ENCODE measurements at places on chromosomes 1 and 21. TPM values are rescaled to one million over a fixed set of nuclear protein-coding genes. Genes with fewer than 3 reads are reported as not detected.

Gene CYP4Z1
- total RNA-seq = not detected

Gene KDM5B
- 43.5 TPM for total RNA-seq

Gene GNG4
- 2.3 TPM for total RNA-seq

DNA sequence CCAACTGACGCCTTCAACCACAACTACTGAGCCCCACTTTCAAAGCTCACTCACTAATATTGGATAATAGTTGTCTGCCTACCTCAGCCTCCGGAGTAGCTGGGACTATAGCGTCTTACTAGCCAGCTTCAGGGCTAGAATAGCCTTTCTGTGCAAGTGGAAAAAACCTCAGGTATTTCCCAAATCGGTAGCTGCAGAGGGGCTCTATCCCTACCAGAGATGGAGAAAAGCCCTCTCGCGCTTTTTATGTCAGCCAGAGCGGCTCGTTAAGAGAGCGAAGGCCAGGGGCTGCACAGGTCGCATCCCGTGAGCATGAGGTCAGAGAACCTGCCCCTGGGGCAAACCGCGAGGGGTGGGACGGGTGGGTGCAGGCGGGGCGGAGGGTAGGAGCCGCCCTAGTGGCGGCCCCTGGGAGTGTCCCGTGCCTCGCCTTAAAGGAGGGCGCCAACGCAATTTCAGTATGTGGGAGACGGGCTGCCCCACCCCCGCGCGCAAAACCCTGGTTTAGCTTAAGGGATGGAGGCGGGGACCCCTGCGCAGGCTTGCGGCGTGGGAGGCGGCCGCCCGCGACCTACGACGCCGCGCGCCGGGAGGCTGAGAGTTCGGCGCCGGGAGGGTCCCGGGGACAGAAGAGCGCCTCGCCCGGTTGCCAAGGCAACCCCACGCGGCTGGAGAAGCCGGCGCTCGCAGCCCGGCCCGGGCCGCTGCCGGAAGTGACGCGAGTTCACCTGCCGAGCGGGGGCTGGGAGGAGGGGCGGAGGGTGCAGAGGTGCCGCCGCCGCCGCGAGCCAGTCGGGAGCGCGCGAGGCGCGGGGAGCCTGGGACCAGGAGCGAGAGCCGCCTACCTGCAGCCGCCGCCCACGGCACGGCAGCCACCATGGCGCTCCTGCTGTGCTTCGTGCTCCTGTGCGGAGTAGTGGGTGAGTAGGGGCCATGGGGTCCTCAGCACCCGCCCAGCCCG is at the start of gene CXADR:
Gene CXADR, plus strand, starts transcription at position 791 of the 961 bp plus-strand sequence. Its CDS starts 87 bp downstream, at position 878.
- H3K27ac ChIP-seq = no peak within 1 kb of the TSS
- peaks cover 19% of the 10 kb centered on the region for H3K4me1 ChIP-seq
- peak; percentile 42 for DNase-seq
- H3K27me3 ChIP-seq = peaks cover 35% of the 10 kb centered on the region

- no peak overlapping the region for H3K27ac ChIP-seq
- H3K36me3 ChIP-seq = no peaks in the 10 kb centered on the region
- H3K27me3 ChIP-seq = no peaks in the 10 kb centered on the region
- no peak for DNase-seq
Measured at GRCh38 chr1:238485912-238486209, 595.1 kb upstream of the ZP4 start.

DNA sequence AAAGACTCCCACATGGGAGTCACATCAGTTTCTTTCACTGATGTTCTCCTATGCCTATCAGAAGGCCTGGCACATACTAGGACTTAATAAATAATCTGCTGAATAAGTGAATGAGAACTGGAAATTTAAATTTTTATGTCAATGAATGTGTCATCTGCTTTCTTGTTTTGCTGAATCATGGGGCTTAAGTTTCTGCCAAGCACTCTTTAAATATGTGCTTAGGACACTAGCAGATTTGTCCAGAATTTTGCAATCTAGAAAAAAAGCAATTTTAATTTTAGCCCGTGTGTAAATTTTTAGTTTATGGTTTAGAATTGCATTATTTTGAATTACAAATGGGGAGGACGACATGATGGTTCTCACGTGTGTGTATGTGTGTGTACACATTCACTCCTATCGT is 803.1 kb downstream of the USP25 start:
- no peaks in the 10 kb centered on the region for H3K27me3 ChIP-seq
- H3K4me3 ChIP-seq = no peak overlapping the region
- no peaks in the 10 kb centered on the region for H3K4me1 ChIP-seq
- H3K36me3 ChIP-seq = no peaks in the 10 kb centered on the region
- no peak for DNase-seq

DNA sequence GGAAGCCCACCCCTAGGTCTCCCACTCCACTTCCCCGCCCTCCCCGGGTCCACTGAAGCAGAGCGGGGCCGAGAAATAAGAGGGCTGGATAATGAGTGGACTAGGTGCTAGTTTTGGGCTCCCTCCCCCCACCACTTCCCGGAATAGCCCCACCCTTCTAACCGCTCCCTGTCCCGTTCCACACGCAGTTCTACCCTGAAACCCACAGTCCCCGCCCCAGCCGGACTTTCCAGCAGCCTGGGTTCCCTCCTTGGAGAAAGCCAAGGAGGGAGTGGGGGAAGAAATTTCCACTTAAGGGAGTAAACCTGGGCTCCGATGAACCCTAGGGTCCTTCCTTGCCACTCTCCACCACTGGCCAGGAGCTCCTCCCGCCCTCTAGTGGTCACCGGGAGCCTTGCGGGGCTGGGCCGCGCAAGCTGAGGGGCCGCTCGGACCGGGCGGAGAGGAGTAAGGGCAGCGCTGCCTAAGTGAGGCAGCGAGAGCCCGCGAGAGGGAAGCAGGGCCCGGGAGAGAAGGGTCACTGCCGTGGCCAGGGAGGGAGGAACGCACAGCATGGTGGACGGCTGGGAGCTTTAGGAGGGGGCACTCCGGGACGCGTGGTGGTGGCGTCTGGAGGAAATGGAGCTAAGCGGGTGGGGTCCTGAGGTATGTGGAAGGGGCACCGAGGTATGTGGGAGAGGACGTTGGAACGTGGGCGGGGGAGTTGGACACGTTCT is 14.3 kb downstream of the THBS3 start:
- peaks cover 28% of the 10 kb centered on the region for H3K4me1 ChIP-seq
- DNase-seq = peak; percentile 81
- peak overlapping the region; percentile 84 for H3K27ac ChIP-seq
- H3K36me3 ChIP-seq = no peaks in the 10 kb centered on the region

DNA sequence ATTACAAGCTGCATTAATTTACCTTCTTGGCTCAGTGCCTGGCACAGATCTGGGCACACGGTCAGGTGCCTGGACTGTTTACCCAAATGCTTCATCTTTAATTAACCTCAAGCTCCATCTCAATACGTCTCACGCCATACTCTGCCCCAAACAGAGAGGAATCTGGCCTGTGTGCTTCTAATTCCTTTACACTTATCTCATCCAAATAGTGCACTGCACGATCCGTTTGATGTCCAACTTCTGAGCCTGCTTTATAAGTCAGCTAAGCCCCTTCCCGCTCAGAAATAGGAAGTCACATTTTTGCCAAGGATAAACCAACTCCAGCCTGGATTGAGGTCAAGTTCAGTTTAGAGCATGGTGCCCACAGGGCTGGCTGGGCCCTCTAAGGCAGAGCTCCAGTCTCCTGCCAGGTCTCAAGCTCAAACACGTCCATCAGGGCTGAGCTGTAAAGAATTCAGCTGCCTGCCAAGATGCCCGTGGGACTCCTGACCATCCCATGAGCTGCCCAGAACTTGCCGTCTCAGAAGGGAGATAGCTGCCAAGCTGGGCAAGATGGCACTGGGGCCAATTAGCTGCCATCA is 233.5 kb downstream of the TRABD2B start:
- no peaks in the 10 kb centered on the region for H3K36me3 ChIP-seq
- H3K4me1 ChIP-seq = no peaks in the 10 kb centered on the region
- no peak overlapping the region for H3K27ac ChIP-seq
- H3K4me3 ChIP-seq = no peak overlapping the region

GRCh38 chr1:31805318-31805717 is 10.5 kb downstream of the SPOCD1 start:
- H3K27ac ChIP-seq = no peak overlapping the region
- peaks cover 6% of the 10 kb centered on the region for H3K27me3 ChIP-seq
- H3K4me3 ChIP-seq = no peak overlapping the region

- H3K4me3 ChIP-seq = no peak overlapping the region
- no peaks in the 10 kb centered on the region for H3K36me3 ChIP-seq
- DNase-seq = no peak
- H3K27me3 ChIP-seq = no peaks in the 10 kb centered on the region
- no peaks in the 10 kb centered on the region for H3K4me1 ChIP-seq
Measured at GRCh38 chr21:28419811-28420210, 572.9 kb downstream of the LTN1 start.

Data from activated B cell treated with CpG ODN at 0.5 μM for 24 hours (primary cell).